NCI-H82 (cell line): ENCODE measurements at places on chromosomes 16 and 17.

- DNase-seq = no peak
These were observed 30.4 kb upstream of the FOXK2 start for GRCh38 chr17:82489117-82489516.

DNA sequence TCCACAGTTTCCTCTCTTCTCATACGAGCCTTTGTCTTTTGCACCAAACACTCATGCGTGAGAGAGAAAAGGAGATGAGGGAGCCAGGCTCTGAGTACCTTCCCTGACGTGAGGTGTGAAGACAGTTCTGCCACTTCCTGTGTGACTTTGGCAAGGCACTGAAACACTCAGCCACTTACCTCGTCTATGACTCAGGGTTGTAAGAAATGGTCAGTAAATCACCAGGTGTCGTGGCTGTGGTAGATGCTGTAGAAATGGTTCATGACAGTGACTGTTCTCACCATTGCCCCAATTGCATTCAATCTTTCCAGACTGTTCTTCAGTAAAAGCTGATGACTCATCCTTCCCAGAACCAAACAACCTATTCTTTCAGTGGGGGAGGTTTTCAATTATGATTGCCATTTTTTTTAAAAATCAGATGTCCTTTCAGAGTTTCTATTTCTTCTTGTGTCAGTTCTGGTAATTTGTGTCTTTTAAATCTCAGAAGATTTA is 49.2 kb upstream of the CBFA2T3 start:
- no peak for DNase-seq

DNA sequence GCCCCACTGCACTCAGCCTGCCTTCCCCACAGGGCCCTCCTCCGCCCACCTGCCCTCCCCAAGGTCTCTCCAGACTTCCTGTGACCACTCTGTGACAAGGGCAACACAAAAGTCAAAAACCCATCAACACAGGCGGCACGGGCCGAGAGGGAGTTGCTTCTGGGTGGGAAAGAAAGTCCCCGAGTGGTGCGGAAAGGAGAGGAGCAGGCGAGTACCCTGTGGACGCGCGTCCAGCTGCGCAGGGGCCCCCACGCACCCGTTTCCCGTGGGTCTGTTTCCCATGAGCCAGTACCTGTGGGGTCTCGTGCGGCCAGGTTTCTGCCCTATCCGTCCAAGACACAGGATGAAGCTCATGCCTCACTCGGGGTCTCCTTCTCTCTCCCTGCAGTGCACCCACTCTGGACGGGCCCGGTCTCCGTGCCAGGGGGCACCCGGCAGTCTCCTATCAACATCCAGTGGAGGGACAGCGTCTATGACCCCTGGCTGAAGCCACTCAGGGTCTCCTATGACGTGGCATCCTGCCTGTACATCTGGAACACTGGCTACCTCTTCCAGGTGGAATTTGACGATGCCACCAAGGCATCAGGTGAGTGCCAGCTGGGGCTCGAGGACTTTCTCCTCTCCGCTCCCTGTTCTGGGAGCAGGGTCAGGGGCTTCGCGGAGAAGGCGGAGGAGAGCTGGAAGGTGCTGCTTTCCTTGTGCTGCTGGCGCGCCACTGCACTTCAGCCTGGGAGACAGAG is 12.2 kb downstream of the CD2BP2 start:
- DNase-seq = no peak

GRCh38 chr16:85648805-85649204 is 35.7 kb downstream of the GSE1 start:
- peak; percentile 57 for DNase-seq

DNA sequence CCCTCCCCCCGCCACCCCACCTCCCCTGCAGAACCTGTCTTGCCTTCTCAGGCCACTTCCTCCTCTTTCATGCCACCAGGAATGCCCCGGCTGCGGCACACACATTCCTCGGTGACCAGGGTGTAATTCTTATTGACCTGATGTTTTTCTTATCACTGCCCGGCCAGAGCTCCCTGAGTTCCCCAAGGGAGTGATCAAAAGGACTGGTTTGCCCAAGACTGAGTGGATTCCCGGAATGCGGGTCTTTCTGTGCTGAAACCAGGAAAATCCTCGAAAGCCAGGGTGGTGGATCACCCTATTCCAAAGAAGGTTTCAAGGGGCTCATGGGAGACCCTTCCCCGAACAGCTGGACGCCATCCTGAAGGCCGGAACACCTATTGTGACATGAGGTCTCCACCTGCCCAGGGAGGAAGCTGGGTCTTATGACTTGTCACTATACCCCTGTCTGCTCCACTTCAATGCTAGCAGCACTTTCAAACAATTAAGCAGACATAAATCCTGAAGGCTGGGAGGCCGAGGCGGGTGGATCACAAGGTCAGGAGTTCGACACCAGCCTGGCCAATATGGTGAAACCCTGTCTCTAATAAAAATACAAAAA is 53.0 kb upstream of the RPL38 start:
- no peak for DNase-seq

DNA sequence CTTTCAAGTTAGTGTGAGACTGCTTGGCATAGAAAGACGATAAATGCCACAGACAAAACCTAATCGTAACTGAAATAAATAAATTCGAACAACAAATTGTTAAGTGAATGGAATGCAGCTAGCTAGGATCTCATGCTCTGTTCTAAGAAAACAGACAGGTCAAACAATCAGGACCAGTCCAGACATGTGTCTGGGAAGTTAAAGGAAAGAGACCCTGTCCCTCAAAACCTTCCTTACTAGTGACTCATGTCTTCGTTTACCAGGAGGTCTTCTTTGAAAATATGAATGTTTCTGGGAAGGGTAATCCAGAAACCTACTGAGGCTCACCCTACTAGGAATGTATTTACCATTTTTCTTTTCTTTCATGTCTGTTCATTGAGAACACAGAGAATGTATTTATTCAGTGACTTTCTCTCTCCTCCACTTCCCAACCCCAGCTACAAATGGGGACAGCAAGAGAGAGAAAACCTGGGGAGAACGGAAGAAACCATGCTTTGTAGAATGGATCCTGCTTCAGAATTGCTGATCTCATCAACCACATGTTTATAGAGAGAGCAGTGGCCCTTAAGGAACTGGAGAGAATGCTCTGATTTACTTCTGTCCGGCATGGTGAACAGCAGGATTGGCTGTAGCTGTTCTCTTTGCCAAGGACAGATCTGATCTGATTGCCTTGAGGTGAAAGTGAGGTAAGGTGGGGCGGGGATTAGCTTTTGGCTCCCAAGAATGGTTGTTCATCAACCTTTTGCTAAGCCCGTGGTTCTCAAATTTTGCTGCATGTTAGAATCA is 39.4 kb upstream of the DHX8 start:
- no peak for DNase-seq

DNA sequence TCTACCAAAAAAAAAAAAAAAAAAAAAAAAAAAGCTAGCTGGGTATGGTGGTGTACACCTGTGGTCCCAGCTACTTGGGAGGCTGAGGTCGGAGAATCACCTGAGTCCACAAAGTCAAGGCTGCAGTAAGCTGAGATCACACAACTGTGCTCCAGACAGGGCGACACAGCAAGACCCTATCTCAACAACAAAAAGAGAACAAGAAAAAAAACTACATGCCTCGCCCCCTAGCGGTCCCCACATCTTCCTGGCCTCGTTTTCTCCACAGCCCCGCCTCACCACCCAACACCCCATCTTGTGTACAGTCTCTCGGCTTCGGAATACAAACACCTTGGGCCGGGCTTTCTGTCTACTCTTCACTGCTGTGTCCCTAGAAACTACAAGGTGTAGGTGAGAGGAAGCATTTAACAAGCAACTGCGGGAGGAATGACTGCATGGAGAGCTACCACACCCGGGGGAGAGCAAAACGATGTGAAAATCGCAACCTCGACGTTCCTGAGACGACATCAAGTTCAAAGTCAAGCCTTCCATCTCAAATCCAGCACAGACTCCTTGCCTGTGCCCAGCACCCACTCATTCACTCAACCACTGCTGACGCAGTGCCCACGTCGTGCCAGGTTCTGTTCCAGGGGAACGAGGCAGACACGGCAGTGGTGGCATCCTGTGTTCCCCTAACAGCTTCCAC is 9.0 kb downstream of the NTAN1 start:
- DNase-seq = peak; percentile 13

- DNase-seq = peak; percentile 65
These were observed 1.2 kb downstream of the DUSP14 start for GRCh38 chr17:37490638-37491614.

GRCh38 chr17:75885431-75885830 is 7.0 kb upstream of the TRIM47 start:
- DNase-seq = no peak

DNA sequence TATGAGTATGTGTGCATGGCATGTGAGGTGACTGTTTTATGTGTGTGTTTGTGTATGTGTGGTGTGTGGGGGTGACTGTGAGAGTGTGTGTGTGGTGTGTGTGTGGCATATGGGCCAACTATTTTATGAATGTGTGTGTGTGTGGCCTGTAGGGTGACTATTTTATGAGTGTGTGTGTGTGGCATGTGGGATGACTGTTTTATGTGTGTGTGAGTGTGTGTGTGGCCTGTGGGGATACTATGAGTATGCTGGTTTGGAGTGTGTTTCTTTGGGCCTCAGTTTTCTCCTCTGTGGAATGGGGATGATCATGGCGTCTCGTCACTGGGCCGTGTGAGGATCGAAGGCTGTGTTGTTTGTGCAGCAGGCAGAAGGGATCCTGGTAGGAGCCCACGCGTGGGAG is 152.1 kb upstream of the PLCG2 start:
- no peak for DNase-seq

DNA sequence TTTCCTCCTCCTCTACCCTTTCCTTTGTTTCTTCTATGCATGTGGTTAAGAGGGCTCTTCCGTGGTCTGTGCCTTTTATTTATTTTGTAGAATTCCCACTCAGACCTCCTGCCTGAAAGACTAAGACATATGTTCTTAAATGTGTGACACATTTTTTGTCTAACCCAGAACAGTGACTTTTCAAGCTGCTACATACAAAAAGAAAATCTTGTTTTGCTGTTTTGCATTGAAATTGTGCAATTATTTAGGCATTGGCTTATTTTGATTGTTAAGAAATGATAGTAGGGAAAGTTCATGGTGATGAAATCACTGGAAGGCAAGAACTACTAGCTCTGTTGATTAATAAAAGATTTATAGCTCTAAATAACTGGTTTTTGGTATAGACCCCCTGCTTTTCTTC is 76.8 kb downstream of the TUBD1 start:
- no peak for DNase-seq

DNA sequence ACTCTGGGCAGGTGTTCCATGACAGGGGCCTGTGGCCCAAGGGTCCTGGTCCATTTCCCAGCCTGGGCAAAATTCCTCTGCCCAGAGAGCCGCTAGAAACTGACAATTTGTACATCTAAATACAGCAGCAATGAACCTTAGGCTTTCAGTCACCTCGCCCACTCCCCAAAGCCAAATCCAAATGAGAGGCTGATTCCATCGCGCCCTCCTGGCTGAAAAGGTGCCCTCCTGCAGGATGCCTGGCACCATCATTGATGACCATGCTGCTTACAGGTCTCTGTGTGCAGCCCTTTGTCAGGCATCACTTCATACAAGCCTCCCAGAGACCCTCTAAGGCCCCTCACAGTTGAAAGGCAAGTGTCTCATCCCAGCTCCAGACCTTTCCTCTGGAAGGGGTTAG is 114.7 kb downstream of the C16orf78 start:
- no peak for DNase-seq

DNA sequence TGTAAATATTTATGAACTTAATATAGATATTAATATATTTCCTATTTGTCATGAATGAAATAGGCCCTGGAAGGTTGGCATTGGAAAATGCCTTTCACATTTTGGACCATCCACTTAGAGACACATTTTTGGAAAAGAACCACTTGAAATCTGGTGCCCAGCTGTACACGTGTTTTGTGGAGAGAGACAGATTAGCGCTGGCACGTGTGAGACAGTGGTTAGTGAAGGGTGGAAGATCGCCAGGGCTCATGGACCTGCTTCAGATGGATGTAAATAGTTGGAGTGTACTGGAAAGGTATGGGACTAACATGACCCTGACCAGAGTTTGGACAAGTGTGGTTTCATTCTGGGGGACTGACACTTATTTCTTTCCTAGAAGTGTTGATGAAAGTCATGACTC is 222.9 kb downstream of the PRKCA start:
- DNase-seq = no peak

GRCh38 chr17:80997424-80998117 is 5.9 kb downstream of the CHMP6 start:
- no peak for DNase-seq

GRCh38 chr17:17842111-17842876 is 5.5 kb upstream of the SREBF1 start:
- peak; percentile 43 for DNase-seq

DNA sequence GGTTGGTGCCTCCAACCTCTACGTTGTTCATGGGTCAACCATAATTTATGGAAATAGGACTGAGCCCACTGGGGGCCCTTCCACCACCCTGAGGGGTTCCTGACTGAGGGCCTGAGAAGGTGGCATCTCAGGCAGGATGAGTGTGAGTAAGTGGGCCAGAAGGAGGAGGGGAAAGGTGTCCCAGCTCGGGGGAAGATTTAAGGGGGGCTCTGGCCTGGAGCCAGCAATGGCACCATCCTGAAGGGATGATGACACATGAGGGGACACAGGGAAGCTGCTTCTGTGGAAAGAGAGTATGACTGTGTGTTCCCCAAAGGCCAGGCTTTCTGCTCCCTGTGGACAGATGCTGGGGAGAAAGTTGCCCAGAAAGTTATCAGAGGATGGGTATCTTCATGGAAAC is 18.7 kb downstream of the MYL4 start:
- DNase-seq = no peak

- DNase-seq = peak; percentile 29
These were observed at the start of gene GSG1L for GRCh38 chr16:28063591-28064061. GSG1L (minus strand) TSS chr16:28063714; CDS start chr16:28063424, 290 bp downstream.

GRCh38 chr17:62628831-62629555 is 1.5 kb downstream of the MRC2 start:
- DNase-seq = no peak

DNA sequence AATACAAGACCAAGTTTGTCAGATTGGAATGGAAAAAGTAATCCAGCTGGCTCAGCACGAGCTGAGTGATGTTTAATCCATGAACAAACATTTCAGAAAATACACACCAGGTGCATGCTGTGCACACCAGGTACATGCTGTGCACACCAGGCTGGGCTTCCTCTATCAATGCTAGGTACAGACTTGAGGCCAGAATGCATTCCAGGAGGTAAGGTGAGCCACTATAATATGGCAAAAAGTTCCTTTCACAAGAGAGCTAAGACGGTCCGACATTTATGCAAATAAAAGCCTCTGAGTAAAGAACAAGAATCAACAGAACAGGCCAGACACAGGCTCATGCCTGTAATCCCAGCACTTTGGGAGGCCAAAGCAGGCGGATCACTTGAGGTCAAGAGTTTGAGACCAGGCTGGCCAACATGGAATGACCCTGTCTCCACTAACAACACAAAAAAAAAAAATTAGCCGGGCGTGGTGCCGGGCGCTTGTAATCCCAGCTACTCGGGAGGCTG is 128.2 kb downstream of the ZNF778 start:
- peak; percentile 46 for DNase-seq

GRCh38 chr17:16935786-16936185 is 36.1 kb downstream of the TNFRSF13B start:
- no peak for DNase-seq
